HFFc6 (cell line): ENCODE measurements at places on chromosomes 4 and X. TPM values are rescaled to one million over a fixed set of nuclear protein-coding genes. Genes with fewer than 3 reads are reported as not detected.

The SHROOM2 gene
- total RNA-seq: 1.7 to 3.0 TPM (median 1.7 TPM) in 3 replicates

DNA sequence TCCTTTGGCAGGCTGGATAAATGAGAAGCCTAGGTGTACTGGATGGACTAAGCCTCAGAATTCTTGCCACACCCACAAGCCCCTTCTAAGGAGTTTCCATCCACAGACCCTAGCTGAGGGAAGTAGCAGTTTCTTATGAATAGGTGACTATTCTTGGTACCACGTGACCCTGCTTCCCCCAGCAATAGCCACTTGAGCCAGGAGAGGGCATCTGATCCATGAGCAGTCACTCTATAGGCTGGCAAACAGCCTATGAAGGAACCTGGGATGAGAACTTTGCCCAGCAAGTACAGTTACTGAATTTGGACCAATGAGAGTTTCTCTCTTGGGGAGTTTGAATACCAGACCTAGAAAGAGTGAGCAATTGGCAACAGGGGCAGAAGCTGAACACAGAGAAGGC is 84.0 kb downstream of the RTL9 start:
- peak; percentile 33 for DNase-seq

GRCh38 chr4:555566-556275 is 20.4 kb downstream of the TMEM271 start:
- no peak for DNase-seq

DNA sequence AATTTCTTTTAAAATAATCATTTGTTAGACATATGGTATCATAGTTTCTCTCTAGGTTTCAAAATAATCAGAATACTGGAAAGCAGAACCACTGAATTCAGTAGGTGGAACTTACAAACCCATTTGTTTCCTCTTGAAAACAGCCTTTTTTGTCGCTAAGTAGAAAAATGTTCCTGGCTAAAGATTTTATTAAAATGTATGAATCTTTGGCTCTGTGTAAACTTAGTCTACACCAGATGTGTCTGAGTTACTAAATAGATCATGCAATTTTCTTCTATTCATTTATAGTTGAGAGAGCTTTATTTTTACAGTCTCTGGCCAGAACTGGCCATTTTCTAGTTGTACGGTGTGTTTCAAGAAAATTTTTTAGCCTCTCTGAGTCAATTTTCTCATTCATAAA is 1.0 kb downstream of the CYSLTR1 start:
- DNase-seq: no peak

DNA sequence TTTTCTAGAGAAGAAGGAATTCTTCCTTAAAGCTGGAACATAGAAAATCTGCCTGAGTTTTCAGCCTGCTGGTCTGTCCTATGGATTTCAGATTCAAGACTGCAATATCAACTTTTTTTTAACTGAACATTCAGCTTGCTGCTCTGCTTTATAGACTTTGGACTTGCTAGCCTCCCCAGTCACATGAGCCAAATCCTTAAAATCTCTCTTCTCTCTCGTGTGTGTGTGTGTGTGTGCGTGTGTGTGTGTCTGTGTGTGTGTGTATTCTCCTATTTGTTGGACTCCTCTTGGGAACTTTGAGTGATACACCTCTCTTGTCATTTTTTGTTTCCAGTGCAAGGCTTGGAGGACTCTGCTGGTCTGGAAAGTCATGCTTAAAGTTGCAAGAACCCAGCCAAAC is 6.8 kb upstream of the TBC1D19 start:
- DNase-seq: no peak
